ENCODE measurements at places on chromosomes 13 and 19.
A peak's percentile ranks its signal among the peaks of the same experiment; 100 is the strongest.

DNA sequence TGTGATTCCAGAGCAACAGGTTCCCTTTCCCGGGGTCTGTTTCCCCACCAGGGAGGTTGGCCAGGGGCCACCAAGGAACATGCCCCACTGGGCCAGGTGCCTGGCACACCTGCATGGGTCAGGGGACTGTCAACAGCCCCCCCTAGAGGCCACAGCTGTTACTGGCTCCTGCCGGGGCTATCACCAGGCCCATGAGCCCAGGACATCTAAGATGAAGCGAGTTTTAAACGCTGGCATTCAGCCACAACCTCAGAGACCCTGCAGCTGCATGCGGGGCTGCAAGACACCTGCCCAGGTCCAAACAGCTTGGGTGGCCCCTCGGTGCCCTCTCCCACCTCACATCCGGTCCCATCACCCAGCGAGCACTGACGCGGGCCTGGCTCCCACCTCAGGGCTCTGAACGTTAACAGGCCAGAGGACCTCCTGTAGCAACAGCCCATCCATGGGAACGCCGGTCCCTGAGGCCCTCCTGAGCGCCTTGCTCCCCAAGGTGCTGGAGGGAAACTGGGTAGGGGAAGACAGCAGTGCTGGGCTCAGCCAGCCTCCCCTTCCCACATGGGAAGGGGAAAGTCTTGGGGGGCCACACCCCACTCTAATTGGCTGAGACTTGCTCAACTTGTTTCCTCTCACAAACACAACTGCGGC is 12.0 kb downstream of the KHSRP start:
- DNase-seq, result peak; percentile 35

DNA sequence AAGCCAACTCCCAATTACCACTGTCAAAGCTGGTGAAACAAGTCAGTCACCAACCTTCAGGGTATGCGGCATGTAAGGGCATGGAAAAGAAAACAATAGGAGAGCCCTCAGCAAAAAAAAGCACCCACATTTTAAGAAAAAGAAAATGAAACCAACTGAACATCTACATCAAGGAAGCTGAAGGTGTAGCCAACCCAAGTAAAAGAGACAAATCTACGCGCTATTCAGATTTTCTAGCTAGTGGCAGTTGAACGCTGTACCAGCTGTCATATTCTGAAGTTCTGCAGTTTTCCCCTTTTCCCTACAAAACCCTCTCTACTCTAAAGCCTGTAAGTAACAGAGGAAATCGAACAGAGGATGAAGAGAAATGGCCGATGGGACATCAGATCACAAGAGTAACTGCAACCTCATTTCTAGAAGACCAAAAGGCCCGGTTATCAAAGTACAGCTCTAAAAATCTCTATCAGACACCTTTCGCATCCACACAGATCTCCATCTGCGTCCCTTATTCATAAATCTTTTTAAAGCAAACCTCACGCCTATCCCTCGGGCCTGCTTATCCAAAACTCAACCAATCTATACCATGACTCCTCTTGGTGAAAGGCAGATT is 1.4 kb downstream of the MYCBP2 start:
- no peak for DNase-seq

- no peak for DNase-seq
These were observed 38.6 kb upstream of the SEMA6B start for GRCh38 chr19:4597975-4598671.

DNA sequence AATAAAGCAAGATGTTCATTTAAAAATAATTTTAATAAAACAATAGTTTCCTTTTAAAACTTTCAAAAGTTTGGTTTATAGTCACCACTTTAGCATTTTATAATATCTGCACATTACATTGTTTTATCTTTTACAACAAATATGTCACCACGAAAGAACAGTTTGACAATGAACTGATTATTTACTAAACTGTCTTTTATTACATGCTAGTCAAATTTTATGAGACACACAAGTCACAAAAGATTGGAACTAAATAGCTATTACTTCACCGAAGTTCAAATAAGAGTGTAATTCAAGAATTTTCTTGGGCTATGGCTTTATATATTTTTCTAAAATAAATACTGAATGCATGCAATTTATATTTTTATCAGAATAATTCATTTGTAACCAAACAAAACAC is 57.5 kb upstream of the EEF1AKMT1 start:
- no peak for DNase-seq

GRCh38 chr19:48513289-48514122 is 1.9 kb upstream of the LMTK3 start:
- peak; percentile 72 for DNase-seq

DNA sequence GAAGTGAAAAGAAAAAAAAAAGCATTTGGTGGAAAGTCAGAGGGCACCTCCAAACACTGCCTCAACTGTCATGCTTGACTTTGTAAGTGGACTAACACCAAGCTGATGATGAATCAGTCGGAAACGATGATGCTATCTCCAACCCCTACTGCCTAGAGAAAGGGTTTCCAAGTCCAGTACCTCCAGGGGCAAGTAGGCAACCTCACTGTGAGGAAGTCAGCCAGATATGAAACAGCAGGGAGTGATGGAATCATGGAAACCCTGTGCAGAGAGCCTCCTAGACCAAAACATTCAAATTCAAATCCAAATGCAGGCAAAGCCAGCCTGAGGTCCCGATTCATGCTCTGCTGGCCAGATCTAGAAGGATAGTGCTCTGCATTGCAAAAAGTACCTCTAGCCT is 100.9 kb upstream of the SERP2 start:
- DNase-seq, result no peak

GRCh38 chr19:40862785-40863184 is 12.5 kb upstream of the CYP2A6 start:
- DNase-seq, result no peak

DNA sequence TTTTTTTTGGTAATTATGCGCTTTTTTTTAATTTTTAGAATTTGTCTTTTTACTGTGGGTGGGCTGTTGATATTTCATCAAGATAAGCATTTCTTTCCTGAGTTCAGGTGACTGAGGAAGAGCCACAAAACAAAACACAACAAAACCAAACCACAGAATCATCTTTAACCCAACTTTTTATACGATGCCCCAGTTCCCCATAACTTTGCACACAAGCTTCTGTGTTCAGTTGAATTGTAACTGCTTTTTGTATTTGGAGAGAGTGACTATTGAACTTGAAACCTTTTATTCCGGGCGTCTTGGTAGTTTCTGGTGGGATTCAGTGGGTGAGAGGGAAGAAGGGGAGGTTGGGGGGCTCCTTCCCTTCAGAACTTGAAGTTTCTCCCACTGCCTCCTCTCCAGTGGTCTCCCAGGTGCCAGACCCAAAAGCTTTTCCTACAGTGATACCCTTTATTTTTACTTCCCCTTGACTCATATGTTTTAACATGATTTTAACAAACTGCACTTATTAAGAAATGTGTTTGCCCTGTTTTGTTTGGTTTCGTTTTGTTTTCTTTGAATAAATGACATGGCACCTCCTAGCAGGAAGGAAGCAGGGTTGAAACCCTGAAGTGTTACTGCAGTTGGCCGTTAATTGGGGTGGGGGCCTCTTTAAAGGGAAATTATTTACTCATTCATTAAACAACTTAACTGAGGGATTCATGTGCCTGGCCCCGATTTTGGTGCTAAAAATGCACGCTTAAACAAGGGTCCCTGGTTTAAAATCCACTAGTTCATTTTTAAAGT is 2.7 kb upstream of the CCDC97 start:
- no peak for DNase-seq

DNA sequence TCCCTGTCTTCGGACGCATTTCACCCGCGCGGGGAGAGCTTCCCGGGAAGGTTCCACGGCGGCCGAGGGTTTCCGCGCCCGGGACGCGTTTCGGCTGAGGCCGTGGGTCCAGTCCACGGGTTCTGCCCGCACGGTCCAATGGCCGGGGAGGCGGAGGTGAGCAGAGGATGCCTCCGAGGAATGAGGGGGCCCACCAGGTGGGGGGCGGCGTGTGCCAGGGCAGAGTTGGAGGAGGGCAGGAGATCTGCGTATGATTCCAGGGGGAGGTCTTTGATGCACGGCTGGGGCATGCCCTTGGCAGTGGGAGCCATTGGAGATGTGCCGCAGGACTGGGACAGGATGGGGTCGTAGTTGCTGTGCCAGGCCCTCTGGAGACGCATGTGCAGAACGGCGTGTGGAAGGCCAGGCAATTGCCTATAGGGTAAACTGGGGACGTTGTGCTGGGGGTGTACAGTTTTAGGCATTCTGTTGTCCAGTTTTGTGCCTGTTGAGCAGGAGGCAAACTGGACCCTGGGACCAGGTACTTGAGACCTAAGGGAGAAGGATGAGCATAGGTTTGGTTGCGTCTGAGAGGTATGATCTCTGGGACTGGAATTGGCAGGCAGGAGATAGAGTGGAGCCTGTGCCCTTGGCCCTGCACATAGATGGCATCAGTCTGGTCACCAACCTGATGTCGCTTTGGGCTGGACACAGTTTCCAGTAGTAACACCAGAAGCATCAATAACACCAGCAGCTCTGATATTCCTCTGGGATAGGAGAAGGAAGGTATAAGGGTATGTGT is 751 bp downstream of the ZNF584 start:
- DNase-seq, result no peak

DNA sequence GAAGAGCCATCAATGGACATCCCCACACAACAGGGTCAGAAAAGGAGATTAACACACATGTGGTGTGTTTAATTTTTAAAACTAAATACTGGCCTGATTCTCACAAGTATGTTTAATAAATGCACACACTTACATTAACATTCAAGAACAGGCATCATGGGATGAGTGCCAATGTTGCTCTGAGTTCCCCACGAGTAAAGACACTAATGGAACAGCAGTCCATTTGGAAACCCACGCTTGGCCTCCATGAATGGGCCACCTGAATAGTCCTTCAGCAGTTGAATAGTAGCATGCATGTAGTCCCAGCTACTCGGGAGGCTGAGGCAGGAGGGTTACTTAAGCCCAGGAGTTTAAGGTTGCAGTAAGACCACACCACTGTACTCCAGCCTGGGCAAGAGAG is 195.2 kb upstream of the IPO5 start:
- DNase-seq, result no peak

DNA sequence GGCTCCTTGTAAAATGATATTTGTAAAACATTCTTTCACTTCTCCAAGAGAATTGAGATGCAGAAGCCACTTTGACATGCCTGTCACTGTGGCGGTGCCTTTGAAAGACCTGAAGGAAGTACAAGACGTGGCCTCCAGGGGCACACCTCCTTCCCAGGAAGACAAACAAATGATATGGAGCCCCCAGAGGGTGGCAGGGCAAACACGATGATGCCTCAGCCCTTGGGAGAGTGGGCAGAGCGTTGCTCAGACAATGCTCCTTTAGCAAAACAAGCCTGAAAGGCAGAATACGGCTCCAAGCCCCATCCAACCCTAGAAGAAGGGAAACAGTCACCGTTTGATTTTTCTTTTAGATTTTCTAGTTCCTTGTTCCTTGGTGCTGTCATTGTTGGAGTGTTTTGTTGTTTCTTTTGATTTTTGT is 9.2 kb upstream of the ATP12A start:
- DNase-seq, result no peak

GRCh38 chr19:51071095-51071405 is 6.2 kb upstream of the KLK13 start:
- peak; percentile 85 for DNase-seq

- DNase-seq, result no peak
These were observed 1.2 kb downstream of the NKG7 start for GRCh38 chr19:51371186-51371690.

- DNase-seq, result peak; percentile 89
These were observed 703 bp upstream of the PLEKHG2 start for GRCh38 chr19:39411832-39412099.

GRCh38 chr19:11560404-11561051 is 1.5 kb upstream of the ELOF1 start:
- peak; percentile 42 for DNase-seq

DNA sequence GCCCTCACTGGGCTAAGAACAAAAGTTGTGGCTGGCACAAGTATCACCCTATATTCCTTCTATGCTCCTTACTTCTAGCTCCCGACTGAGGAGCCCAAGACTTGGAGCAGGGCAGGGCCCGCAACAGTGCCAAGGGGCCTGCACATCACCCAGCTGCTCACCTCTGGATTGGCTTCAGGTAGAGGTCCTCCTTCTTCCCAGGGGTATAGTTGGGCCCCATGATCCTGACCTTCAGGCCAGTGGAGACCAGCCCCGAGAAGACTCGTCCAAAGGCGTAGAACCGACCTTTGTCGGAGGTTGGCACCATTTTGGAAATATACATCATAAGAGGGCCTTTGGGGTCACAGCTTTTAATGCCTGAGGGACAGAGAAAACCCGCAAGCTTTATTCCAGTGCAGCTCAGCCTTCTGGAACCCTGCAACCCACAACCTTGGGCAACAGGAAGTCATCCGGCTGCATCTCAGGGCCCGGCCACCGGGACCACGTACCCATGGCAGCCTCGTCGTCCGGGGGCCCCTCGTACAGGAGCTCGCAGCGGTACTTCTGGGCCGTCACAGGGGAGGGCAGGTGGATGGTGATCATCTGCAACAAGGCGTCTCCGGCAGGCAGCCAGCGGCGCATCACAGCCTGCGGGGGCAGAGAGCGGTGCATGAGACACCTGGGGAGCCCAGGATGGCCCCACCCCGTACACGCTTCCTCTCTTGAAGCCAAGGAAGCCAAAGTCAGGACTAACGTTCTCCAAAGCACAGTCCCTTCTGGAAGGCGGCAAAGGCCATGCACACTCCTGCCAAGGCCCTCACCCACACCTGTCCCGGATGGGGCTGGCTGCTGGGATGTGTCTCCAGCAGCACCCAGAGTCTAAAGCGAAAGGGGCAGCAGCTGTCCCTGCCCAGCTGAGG is 4.7 kb downstream of the EEF2 start:
- DNase-seq, result no peak

Measured in prostate gland (tissue), 2 donors.